ENCODE measurements at places on chromosomes 5 and 9.

GRCh38 chr5:78157001-78157400 is 137.5 kb downstream of the AP3B1 start:
- no peak for DNase-seq

DNA sequence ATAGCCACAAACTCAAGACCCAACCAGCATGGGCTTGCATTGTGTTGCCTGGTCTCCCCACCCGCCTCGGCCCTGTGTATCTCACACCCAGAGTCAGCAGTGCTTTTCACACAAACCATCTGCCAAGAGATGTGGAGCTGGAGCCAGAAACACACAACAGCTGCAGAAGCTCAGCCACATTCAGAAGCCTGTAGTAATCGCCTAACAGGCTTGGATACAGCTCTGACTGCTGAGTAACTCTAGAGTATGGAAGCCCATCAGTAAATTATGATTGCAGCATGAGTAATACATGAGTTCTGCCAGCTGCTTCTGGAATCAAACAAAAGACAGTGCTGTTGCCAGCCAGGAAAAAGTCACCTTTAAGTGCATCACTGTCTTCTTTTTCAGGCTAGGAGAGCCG is 16.0 kb downstream of the TEK start:
- no peak for DNase-seq

GRCh38 chr5:4738298-4738697 is 401.8 kb upstream of the ADAMTS16 start:
- DNase-seq = no peak

DNA sequence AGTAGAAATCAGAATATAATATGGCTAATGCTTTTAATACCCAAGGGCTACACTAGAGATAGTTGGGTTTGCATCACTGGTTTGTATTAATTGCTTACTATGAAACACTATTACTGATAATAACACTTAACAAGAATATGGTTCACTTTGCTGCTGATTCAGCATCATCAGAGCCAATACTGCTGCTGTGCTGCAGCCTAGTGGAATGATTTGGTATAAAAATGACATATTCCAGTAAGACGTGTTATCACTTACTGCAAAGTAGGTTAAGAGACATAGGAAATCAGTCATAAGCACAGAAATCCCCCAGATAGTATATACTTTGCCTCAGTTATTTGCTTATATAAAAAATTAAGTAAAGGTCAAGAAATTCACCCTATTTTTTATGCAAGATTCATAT is 2.8 kb downstream of the CDH10 start:
- DNase-seq = no peak

GRCh38 chr9:99601571-99602111 is 220.0 kb upstream of the NR4A3 start:
- no peak for DNase-seq

DNA sequence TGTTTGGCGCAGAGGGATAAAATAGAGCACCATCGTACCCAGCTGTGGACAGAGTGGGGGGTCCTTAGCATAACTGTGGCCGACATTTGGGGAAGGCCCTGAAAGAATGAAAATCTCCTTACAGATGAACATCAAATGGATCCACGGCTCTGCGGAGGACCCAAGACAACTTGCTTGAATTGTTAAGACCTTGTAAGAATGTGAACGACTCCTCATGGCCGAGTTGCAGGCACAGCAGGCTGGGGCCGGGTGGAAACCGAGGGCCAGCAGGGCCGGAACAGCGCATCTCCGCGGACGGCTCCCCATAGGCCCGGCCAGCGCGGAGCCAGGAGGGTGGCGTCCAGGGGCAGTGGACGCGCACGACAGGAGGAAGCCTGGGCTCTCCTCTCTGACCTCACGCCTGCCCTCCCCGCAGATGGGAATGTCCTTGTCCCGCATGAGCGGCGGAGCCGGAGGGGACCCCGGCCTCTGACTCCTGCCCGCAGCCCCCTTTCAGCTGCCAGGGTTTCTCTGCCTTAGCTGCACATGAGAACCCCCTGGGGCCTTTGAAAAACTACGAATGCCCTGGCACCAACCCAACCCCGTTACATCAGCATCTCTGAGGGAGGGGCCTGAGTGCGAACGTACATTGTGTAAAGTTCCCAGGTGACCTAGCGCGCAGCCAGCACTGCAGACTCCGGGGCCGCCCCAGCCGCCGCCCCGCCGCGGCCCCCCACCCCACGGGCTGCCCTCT is 36.2 kb upstream of the PTCH1 start:
- DNase-seq = no peak

DNA sequence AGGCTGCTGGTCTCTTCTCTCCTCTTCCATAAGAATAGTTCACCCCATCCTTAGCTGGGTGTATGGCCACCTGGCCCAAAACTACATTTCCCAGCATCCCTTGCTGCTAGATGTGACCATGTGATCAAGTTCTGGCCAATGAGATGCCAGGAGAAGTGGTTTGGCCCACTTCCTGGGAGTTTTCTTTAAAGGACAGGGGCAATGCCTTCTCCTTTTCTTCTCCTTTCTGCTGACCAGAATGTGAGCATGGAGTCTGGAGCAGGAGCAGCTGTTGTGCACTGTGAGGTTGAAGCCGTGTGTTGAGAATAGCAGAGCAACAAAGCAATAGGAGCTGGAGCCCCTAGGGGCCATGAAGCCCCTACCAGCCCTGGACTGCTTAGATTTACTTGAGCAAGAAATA is 36.8 kb downstream of the C9orf50 start:
- DNase-seq = peak; percentile 53

DNA sequence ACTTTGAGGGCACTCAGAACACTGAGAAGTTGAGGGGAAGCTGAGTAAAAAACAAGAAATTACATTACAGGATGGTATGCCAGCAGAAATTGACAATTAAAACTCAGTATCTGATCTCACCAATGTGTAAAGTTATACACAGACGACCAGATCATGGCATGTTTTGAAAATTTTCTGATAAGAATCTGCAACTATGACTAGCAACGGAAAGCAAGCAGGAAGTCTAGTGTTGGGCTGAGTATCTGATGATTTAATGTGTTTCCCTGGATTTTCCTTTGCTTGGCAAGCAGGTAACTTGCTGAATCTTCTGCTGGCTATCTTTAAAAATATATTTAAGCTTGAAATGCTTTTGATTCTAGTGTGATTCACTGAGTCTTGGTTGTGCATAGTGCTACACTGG is 5.2 kb upstream of the GCNT4 start:
- no peak for DNase-seq
